GM23338 (cell line): ENCODE measurements at places on chromosomes 16 and 17. TPM values are rescaled to one million over a fixed set of nuclear protein-coding genes. Genes with fewer than 3 reads are reported as not detected.

- peak; percentile 35 for DNase-seq
Measured at GRCh38 chr17:56064506-56064905, 88.8 kb upstream of the ANKFN1 start.

Gene CACNA1G
- total RNA-seq, result 3.6 and 5.1 TPM in 2 replicates

Gene HP
- not detected in 2 replicates for total RNA-seq

Gene KRTAP3-2
- total RNA-seq, result not detected in 2 replicates

DNA sequence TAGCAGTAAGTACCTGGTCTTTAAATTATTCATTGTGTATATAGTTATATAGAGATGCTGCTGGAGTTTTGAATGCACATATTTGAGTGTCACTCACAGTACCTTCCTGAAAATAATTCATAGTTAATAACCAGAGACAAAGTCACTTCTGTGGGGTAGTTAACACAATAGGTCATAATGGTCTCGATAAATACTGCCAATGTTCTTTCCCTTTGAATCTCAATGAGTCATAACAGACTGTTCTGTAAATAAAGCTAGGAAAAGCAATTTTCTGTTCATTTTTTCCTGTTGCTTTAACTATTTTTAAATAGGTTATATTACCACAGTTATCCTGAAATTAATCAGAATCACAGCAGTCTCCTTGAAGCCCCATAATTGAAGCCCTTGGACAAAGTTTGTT, 87.2 kb downstream of the MAP2K4 start:
- DNase-seq, result no peak

DNA sequence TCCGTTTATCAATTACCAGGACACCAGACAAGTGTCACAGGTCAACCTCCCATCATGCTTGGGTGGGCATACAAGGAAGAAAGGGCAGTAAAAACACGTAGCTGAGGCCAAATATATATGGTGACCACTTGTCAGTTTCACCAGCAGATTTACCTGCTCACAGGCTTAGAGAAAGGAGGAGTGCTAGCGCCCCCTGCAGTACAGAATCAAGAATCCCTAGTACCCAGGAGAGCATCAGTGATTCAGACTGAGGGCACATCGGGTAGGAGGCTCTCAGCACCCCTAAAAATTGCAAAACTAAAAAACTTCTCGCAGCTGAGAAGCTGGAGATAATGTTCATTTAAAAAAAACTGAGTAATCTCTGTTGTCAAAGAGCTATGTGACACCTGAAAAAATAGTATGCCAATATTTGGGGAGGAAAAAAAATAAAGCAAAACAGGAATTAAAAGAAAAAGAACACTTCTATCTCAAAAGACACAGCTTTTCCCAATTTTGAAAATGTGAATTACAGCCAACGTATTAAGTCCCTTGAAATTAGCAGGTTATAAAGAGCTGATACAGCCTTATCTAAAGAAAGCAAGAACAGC, 21.2 kb upstream of the MON1B start:
- peak; percentile 87 for DNase-seq

DNA sequence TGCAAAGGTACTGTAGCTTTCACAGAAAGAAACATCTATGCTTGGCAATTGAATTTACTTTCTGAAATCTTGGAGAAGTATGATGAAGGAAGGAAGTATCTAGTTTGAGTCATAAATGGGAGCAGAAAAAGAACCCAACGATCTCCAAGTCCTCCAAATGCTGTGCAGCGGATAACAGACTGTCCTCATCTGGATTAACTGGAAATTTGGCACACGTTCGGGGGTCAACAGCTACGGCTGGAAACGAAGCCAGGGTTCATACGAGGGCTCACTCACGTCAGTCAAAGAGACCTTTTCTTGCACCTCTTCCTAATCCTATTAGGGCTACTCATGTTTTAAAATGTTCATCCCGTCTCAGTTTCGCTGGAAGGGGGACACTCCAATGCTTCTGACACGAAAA, 152.0 kb downstream of the ZFHX3 start:
- no peak for DNase-seq

Gene DLX4
- total RNA-seq, result 0.10 and 0.58 TPM in 2 replicates

DNA sequence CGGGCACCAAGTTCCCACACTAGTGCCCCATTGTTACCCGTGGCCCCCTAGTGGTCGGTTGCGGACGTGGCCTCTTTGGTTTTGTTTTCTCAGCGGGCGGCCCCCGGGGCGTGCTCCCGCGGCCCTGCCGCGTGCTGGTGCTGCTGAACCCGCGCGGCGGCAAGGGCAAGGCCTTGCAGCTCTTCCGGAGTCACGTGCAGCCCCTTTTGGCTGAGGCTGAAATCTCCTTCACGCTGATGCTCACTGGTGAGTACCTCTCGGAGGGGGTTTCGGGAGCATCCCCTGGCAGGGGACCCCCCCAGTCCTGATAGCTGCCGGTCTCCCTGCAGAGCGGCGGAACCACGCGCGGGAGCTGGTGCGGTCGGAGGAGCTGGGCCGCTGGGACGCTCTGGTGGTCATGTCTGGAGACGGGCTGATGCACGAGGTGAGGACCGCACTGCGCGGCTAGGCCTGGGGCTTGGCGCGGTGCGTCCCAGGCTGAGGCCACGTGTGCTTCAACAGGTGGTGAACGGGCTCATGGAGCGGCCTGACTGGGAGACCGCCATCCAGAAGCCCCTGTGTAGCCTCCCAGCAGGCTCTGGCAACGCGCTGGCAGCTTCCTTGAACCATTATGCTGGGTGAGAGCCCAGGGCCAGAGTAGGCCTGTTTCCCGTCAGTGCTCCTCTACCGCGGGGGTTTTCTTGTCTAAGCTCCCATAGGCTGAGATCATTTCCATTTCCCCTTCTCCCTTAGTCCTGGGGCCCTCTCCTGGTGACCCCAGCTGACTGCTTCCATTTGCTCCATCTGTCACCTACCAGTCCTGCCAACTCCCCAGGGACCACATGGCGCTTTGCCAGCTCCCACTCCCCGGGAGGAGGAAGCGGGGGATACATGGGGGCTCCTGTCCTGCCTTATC, 1.7 kb downstream of the SPHK1 start:
- DNase-seq, result peak; percentile 93

DNA sequence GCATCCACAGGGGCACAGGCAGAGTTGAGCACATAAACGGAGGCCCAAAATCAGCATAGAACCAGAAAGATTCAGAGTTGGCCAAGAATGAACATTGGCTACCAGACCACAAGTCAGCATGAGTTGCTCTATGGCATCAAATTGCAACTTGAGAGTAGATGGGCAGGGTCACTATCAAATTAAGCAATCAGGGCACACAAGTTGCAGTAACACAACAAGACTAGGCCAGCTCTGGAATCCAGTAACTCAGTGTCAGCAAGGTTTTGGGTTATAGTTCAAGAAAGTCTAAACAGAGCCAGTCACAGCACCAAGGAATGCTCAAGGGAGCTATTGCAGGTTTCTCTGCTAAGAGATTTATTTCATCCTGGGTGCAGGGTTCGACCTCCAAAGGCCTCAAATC, 12.9 kb downstream of the G6PC1 start:
- no peak for DNase-seq

Gene SLC16A6
- total RNA-seq, result 0.35 TPM in 1 of 2 replicates, not detected in the other

- DNase-seq, result no peak
Measured at GRCh38 chr16:3645108-3645503, 9.4 kb upstream of the DNASE1 start.

Gene C17orf67
- 0.85 and 1.0 TPM in 2 replicates for total RNA-seq

Gene SLC16A13
- total RNA-seq, result 4.4 and 4.7 TPM in 2 replicates
